ENCODE measurements at places on chromosomes 3 and 15.

DNA sequence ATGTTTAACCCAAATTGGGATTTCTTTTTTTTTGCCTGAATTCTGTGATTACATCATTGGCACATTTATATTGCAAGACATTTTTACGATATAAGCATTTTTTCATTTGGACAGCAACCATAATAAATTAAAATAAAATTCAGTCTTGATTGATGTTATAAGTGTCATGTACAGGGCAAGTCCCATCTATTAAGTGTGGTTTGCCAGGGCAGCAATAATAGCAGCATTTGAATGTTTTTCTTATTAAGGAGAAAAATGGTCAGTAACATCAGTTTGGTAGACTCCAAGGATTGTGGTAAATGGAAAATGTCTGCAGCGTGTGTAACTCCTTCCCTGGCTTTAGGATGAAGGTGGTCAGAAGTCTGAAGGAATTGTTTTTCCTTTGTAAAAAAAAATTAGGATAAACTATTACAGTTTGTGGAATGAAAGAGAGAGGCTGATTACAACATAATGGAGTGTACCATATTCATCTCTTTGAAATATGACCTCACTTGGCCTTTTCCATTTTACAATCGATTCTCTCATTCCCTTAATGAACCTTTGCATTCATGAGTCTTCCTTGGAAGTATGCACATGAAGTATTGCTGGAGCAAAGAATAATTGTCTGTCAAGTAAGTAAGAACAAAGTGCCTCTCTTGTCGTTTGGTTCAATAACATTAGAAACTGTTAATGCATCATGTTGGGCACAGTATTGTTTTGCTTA, 405.4 kb upstream of the THRB start:
- no peak for DNase-seq

DNA sequence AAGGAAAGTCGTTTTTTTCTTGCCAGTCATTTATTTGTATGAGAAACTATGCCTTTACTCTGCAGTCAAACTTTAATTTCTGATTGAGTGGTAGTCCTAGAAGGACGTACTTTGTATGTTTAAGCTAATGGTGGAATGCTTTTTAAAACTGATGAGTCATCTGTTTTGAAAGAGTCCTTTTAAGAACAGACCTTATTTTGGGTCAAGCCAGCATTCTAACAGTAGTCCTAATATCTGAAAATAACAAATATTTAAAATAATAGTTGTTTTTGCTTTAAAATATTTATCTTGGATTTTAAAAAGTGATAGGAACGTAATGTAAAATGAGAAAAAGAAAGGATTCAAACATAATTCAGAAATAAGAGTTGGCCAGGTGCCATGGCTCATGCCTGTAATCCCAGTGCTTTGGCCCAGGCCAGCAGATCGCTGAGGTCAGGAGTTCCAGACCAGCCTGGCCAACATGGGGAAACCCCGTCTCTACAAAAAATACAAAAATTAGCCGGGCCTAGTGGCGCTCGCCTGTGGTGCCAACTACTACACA, 1.3 kb upstream of the LRRC58 start:
- DNase-seq = no peak

- DNase-seq = no peak
These were observed 169.5 kb downstream of the PLD1 start for GRCh38 chr3:171640520-171641412.

DNA sequence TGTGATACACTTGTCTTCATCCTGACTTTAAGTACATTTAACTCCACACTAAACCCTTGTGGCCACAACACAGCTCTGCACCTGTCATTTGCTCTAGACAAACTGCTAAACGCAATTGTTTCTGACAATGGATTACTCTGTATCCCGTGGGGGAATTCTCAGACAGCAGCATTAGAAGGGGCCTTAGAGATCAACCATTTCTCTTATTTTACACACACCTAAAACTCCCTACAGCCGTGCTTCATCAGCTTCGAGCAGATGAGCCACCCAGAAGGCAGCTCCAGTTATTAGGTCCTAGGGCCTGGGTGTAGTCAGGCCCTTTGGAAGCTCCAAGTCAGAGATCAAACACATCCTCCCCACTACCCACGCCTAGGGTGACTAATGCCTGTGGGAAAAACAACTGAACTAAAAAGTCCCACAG, 1.3 kb upstream of the IL12A start:
- no peak for DNase-seq

GRCh38 chr15:100241572-100242482, 99.9 kb downstream of the ADAMTS17 start:
- no peak for DNase-seq

DNA sequence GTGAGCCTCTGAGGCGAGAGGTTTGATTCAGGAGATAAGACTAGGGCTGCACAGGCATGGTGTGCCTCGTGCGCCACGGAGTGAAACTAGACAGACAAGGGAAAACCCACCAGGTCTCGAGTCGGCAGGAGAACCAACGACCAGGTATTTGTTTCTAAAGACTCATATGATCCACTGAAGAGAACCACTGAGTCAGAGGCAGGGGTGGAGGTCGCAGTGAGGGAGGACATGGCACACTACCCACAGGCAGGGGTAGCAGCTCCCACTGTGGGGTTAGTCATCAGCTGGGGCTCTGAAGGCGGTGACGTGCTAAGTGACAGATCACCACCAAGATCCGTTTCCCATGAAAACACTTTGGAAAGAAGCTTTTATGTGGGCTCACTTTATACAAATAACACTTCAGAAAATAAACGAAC, 45.7 kb downstream of the CHSY1 start:
- DNase-seq = no peak

DNA sequence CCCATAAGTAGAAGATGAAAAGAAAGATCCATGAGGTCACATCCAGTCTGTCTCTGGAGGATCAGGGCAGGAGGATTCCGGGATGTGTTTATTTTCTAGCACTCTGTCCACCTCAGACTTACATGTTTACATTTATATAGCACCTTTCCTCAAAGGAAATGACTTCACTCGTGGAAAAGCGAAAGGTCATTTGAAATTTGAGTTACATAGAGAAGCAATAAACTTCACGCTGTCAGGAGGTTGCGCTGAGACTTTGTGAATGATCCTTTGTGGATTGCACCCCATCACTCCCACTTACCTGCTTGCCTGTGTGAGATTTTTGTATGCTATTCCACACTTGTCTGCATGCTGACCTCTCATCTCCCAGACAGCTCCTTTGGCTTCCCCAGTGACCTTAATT, 540.5 kb downstream of the AGBL1 start:
- DNase-seq = no peak
